Globus pallidus (tissue), 1 donor: ENCODE measurements at places on chromosomes 4 and X.

DNA sequence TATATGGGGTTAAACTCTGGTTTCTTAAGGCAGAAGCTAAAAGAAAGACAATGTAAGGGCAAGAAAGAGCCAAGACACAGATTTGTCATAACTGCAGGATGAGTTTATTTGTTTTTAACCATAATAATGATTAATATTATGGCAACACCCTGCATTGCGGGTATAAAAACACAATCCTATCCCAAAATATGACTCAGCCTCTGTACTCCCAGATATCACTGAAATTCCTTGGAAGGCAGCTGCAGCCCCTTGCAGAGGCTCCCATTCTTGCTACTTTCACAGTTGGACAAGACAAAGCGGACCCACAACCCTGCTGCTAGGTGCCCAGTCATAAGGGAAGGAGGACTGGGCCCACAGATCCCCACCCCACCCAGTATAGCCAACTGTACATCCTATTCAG is 20.4 kb upstream of the FGF16 start:
- no peak for DNase-seq

GRCh38 chr4:80678413-80678812 is 342.9 kb downstream of the CFAP299 start:
- no peak for DNase-seq

DNA sequence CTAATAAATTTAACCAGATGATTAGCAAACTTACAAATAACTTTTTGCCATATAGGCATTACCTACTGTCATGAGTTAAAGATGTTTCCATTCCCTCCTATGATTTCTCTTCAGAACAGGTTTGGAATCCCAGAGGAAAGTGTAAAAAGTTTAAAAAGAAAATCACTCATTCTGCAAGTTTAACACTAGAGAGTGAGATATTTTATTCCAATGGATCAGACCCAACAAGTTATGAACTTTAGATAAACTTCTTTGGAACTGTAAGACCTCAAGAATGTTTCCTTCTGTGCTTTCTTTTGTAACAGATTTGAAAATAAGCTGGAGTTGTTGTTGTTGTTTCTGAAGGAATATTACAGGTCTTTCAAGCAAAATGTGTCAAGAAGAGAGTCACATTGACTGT is 51.6 kb downstream of the PPP3CA start:
- DNase-seq = no peak

DNA sequence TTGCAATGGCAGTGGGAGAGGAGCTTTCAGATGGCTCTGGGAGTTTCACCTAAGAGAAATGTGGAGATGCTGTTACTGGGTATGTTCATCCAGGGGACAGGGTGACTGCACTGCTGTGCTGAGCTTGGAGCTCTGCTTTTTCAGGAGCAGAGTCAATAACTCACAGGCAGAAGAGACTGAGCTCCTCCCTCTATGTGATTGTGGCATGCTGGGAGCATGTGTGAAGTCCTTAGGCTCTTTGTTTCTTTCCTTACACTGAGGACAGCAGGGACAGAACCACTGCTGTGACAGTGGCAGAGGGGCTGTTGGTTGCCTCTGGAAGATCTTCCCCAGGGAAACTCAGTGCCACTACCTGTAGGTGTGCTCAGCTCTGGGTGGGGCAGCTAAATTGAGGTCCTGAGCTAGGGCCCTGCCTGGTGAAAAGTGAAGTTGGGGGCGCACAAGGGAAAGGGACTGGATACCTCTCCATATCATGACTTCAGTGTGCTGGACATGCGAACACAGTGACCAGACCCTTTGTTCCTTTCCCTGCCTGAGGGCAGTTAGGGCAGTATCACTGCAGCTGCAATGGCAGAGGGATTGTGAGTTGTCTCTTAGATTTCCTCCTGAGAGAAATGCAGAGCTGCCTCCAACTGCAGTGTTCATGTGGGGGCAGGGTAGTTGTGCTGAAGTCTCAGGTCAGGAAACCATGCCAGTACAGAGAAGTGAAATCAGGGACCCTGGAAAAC is 156.7 kb downstream of the TENT5D start:
- no peak for DNase-seq

- DNase-seq = peak; percentile 93
Observed at GRCh38 chr4:6673660-6674499, 19.8 kb upstream of the S100P start.

DNA sequence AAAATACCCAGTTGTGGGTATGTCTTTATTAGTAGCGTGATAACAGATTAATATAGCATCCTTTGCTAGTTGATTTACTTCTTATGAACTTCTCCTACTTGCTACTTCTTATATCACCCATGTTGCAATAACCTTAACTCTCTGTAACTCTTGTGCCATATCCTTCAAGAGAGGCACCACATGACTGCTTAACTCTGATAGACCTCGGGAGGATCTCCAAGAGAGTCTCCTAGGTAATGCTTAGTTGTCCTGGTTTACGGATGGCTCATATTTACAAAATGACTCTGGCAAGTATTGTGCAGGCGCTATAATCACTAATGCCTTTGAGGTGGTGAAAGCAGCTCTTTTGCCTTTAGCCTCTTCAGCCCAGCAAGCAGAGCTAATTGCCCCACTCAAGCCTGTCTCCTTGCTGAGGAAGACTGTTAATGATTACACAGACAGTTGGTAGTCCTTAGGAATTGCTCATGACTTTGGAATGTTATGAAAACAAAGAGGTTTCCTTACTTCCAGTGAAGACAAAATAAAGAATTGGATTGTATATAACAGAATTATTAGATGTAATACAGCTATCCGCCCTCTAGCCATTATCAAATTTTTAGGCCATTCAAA is 1305.8 kb downstream of the PCDH7 start:
- DNase-seq = no peak

DNA sequence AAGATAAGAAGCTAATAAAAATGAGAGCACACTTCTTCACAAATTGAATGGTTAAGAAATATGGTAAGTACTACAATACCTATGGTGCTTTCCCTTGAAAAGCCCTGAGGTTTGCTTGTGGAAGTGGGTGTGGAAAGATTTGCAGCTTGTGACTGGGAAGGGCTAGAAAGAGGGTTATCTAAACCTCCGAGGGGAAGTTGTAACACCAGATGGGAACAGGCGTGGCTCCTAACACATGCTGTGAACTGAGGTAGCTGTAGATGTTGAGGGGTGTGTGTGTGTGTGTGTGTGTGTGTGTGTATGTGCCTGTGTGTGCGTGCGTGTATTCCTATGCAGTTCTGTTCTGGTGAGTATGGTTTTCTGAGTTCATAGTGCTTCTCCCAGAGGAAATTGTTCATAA is 21.5 kb downstream of the FRMPD4 start:
- DNase-seq = no peak

DNA sequence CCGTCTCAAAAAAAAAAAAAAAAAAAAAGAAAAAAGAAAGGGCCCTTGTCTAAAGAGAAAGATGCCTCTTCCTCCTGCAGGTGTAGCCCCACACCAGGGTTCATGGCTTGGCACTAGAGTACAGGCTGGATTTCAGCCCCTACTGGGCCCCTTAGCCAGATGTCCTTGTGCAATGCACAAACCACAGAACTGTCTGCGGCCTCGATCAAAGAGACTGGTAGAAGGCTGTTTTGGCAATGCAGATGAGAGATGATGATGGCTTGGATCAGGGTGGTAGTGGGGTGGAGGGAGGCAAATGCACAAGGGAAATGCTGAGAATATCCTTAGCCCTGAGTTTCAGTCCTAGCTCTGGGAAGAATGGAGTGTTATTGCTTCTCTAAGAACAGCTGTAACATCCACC is 26.5 kb upstream of the TSR2 start:
- no peak for DNase-seq
